NCI-H1105 (cell line): ENCODE measurements at places on chromosomes 1 and 21.

- DNase-seq = no peak
Observed at GRCh38 chr1:172460177-172460576, 16.3 kb upstream of the PIGC start.

DNA sequence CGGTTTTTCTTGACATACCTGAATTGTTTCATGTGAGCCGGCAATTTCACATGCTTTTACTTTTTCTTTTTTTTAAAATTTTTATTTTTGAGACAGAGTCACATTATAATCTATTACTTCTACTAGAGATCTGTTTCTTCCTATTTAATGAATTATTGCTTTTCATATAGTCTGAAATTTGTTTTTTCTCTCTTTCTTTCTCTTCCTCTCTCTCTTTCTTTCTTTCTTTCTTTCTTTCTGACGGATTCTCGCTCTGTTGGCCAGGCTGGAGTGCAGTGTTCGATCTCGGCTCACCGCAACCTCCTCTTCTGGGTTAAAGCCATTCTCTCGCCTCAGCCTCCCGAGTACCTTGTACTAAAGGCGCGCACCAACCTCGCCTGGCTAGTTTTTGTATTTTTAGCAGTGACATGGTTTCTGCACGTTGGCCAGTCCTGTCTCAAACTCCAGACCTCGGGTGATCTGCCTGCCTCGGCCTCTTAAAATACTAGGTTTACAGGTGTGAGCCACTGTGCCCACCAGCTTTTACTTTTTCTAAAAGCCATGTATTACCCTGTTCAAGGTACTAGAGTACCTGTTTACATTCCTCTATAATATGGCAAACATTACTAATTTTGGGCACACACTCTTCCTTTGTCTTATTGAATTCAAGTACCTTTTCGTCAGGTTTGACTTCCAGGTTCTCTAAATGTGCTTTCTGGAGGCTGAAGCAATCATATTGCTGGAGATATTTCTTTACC lies 86.5 kb upstream of the RHOU start:
- no peak for DNase-seq

GRCh38 chr1:18010945-18011344 lies 96.7 kb upstream of the IGSF21 start:
- DNase-seq = no peak

- peak; percentile 98 for DNase-seq
Observed at GRCh38 chr1:6962996-6963911, 178.0 kb downstream of the CAMTA1 start.

- DNase-seq = no peak
Observed at GRCh38 chr1:234932106-234932505, 196.5 kb downstream of the TOMM20 start.

DNA sequence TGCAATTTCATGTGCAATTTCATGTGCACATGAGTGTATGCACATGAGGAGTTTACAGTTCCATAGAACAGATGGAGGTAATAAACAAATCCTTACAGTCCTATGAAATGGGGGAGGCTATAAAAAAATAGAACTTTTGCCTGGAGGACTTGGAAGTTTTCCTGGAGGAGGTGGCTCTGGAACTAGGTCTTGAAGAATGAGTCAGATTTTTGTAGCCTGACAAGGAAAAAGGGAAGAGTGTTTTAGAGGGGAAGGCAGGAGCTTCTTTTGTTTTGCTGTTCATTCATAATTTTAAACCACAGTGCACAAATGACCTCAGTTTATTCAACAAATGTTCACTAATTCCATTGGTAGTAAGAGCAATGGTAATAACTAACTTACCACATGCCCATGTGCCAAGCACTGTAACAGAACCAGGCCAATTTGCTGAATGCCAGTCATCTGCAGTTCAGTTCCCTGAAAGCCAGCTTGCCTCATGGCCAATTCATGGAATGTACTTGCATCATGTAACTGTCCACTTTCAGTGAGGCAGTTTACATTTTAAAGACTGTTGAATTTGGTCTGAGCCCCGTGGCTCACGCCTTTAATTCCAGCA lies 2.7 kb downstream of the DIO1 start:
- no peak for DNase-seq

- DNase-seq = no peak
Observed at GRCh38 chr1:184637664-184638240, 116.9 kb downstream of the EDEM3 start.

DNA sequence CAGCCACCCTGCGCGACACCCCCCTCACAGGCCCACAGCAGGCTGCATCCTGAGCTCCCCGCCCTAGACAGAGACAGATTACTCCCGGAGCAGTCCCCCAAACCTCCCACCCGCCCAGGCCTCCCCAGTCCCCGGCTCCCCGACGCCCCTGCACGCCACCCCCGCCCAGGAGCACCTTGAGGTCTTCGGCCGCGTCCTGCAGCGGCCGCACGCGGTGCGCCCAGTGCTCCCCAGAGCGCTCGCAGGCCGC lies 731 bp downstream of the TRIM11 start:
- no peak for DNase-seq

- DNase-seq = no peak
Observed at GRCh38 chr1:46400421-46400820, 6.3 kb downstream of the FAAH start.

DNA sequence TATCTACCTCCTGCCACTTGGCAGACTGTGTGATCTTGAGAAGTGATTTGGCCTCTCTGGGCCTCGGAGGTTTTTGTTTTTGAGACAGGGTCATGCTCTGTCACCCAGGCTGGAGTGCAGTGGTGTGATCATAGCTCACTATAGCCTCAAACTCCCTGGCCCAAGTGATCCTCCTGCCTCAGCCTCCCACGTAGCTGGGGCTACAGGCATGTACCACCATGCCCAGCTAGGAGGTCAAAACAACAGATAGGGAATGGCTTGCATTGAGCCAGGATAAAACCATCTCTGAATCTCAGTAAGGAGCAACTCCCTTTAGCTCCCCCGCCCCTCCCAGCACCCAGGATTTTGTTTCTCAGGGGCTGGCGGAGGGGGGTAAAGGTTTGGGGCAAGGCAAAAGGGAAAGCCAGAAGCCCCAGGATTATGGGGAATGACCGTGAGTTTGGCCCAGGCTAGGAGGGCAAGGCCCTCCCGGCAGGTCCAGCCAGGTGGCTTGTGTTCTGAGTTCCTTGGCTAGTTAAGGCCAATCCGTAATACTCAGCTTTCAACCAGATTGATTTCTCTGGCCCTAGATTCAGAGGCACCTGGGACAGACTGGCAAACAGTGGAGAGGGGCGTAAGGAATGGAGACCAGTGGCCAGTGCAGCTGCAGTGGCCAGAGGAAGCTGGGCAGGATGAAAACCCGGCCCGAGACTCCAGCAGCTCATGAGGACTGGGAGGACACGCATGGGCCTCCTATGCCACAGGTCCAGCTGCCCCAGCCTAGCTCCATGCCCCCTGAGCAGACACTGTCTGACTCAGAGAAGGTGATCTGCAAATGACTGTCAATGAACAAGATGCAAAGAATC lies 130.1 kb downstream of the DMRTB1 start:
- DNase-seq = no peak

DNA sequence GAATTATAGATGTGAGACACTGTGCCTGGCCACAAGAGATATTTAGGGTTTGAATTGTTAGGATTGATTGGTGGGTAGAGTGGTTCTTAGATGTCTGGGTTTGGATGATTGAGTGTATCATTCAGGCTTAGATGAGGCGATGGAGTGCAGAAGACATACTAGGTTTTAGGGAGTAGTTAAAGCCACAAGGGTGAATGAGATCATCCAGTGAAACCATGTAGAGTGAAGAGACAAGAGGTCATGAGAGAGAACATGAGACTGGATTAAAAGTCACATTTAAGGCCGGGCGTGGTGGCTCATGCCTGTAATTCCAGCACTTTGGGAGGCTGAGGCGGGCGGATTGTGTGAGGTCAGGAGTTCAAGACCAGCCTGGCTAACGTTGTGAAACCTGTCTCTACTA lies 37.2 kb downstream of the ZFYVE9 start:
- DNase-seq = no peak

- DNase-seq = no peak
Observed at GRCh38 chr1:210323957-210324356, 4.7 kb upstream of the HHAT start.

GRCh38 chr1:163980394-163980793 lies 578.6 kb upstream of the PBX1 start:
- DNase-seq = peak; percentile 75

- DNase-seq = no peak
Observed at GRCh38 chr1:184881941-184882913, 92.1 kb downstream of the NIBAN1 start.

DNA sequence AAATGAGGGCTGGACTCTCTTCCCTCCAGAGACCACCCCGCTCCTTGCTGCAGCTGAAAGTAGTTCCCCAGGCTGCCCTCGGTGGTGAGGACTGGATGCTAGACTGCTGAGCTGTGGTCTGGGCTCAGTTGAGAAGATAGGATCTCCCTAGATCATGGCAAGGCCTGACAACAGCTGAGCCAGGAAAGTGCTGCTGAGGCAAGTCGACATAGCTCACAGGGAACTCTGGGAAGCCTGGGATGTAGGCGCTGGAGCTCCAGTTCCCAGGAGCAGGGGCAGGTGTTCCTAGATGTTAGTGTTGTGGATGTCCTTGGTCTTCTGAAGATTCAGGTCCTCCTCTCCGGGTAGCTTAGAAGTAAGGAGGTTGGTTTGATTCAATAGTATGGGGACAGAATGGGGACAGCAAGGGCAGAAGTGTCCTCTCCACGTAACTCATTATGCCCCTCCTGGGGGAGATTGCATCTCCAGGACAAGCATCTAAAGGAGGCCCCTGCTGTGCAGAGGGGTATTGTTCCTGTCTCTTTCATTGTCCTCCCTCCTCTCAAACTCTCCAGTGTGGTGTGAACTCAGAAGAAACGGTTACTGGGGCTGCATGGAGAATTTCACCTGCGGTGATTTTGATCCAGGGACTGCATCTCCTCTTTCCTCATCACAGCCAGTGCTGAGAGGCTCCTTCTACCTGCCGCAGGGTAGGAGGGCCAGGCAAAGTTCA lies 3.7 kb downstream of the CYB561D1 start:
- DNase-seq = no peak

GRCh38 chr1:2476061-2476999 lies at the start of gene PLCH2:
Gene PLCH2, plus strand, starts transcription at chr1:2476289. Its CDS starts 300 bp downstream, at chr1:2476589.
- DNase-seq = no peak
